Right forelimb (tissue), 1 donor: ENCODE measurements at places on chromosomes 2 and 18.

DNA sequence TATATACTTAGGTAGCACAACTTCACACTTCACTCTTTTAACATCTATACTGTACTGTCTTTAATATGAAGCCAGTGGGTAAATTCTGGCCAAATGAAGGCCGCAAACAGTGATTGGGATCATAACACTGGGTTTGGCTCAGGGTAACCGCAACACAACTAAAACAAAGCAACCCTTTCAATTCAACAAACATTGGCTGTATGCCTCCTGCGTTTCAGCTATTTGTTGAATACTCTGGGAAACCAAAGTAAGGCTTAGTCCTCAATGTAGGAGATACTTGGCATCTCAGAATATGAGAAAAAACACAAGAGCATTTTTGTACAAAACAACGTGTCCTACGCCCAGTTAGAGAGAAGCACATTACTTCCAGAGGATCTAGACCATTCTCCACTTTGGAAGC lies 693.3 kb upstream of the KLHL29 start:
- no peak for DNase-seq

GRCh38 chr2:121237336-121237979 lies 47.5 kb downstream of the TFCP2L1 start:
- no peak for DNase-seq

GRCh38 chr2:102473020-102473419 lies at the start of gene SLC9A4:
Gene SLC9A4 (plus strand): TSS chr2:102473226. CDS start chr2:102473760, 534 bp downstream.
- DNase-seq: no peak

DNA sequence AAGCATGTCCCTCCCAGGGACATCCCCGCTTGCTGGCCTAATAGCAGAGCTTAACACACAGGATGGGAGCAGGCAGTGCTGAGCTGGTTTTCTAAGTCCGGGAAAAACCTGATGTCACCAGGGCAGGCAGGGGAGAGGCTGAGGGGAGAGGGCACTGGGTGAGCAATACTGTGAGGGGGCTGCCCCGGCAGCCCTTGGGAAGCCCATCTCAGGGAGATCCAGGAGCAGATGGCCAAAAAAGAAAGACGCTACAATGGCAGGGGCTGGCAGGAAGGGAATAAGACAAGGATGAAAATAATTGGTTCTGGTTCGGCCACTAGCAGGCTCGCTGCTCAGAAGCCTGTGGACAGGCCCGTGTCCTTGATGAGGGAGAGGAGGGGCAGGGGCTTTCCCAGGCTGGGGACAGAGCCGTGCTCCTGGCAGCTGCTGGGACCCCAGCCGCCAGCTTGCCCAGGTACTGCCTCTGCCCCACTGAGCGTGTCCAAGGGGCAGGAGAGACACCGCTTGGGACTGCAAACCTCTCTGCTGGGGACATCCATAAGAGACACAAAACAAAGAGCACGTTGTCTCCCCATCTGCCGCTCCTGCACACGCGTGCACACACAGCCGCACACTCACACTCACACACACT lies 30.2 kb downstream of the SMAD7 start:
- peak; percentile 42 for DNase-seq

DNA sequence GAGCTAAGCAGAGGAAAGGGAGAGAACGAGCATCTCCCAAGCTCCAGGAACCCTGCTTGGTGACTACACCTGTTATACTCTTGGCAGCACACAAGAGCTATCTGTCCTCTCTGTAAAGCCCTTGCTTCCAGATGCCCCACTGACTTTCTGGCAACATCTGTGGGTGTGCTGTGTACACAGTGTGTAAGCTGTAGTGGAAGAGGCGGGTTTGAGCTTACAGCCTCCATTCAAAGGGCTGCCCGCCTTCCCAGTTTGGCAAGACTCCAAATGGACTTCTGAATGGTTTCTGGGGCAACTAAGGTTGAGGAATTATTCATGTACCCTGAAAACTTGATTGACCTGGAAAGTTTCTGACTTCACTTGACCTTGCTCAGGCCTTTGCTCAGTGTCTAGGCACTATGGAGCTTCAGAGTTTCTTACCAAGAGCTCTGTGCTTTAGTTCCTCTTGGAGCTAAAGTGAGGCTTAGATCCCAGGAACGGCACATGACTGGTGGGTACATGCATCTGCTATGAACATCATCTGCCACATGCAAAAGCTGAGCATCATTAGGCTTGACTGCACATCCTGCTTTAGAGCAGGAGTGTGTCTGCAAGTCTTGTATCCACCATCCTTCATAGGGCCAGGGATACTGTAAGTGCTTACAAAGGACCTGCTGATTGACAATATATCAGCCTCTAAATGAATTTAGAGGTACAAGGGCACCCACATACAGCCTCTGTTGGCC lies 290.9 kb upstream of the SIX2 start:
- no peak for DNase-seq

- DNase-seq: no peak
Observed at GRCh38 chr18:64803471-64803870, 654.6 kb upstream of the LINC00305 start.

- no peak for DNase-seq
Observed at GRCh38 chr2:174667250-174667860, 69.8 kb upstream of the WIPF1 start.

DNA sequence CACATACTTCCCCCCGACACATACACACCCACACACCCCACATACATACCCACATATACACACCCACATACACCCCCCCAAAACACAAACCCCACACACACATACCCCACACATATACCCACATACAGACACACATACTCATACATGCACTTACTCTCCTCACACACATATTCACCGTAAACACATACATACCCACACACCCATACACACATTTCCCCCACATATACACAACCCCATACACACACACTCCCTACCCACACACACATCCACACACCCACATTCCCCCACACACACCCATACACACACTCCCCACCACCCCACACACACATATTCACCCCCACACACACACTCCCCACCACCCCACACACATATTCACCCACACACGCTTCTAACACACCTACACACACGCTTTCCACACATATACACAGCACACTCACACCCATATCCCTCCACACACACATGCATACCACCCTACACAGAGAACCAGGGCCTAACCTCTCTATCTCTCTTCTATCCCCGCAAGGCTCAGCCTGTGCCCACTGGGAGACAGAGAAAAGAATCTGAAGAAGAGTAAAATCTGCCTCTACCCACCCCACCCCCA lies 182.4 kb upstream of the ETAA1 start:
- DNase-seq: no peak

DNA sequence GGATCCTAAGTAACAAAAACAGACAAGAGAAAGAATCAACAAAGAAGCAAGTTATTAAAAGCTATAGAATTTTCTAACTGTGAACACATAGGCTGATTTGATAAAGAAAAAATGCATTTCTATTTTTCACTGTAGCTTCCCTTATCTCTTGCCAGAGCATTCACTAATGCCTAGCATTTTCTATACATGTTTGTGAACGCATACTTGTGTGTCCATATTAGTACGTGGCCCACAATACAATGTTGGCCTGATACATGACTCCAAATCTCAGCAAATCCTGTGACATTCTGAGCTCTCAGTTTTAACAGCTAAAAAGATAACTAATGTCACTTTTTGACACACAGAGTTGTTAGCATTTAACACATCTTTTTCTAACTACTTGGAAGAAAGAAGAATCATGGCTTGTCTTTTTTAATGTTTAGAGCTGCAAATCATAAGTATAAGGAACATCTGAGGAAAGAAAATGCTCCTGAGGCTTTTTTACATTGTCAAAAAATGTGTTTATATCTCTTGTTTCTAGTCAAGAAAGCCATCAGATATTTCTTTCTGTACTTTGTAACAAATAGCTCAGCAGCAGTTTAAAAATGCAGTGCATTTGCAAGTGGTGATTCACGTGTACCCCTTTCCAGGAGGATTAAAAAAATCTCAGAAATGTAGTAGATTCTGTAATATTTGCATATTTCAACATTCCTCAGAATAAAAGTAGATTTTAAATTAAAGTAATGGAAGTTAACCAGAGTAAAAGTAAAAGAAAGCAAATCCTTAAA lies 1646.8 kb upstream of the TMEFF2 start:
- DNase-seq: no peak

DNA sequence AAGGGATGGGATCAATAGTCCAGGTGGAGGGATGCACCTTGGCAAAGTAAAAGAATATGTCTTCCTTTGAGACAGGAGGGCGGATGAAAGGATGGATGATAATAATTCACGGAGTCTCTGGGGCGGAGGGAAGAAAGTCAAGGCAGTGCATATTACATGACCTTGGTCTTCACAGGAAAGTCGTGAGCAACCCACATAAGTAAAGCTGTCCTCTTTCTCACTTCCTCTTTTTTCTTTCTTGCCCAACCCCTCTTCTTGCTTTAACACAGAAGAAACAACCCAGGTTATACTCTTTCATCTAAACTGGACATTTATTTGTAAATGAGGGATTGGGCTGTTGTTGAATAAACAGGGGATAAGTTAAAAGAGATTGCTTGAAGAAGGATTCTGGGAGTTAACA lies 168.7 kb upstream of the SKOR2 start:
- no peak for DNase-seq

DNA sequence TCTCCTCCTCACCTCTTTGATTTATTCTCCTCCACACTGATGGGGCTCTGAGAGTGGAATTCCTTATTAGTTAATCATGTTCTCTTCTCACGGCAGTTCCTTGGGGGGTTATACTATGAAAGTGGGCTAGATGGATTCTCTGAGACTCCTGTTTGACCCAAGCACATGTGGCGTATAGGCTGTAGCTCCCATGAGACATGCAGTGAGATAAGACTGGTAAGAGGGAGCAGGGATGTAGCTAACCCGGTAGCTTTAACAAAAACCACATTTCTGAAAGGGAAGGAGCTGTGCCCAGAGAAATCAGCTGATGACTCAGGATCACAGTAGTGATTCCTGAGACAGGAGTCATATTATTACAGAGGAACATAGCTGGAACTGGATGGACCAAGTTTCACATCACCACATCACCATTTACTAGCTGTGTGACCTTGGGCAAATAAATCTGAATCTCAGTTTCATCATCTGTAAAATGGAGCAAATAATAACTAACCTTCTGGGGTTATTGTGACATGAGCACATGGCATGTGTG lies 82.9 kb downstream of the CRIM1 start:
- DNase-seq: no peak

GRCh38 chr2:84026818-84027217 lies 432.3 kb downstream of the SUCLG1 start:
- DNase-seq: no peak

- no peak for DNase-seq
Observed at GRCh38 chr2:229176136-229176535, 95.0 kb downstream of the PID1 start.

DNA sequence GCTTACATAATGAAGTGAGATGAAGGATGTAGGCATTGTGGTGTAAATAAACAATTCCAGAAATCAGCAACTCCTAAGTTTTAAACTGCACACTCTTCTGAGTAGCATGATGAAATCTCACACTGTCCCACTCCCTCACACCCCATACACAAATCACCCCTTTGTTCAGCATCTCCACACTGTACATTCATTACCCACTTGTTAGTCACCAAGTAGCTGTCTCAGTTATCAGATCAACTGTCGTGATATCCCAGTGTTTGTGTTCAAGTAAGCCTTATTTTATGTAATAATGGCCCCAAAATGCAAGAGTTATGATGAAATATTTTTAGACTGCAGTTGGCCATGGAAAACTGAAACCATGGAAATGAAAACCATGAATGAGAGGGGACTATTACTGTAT lies 135.7 kb downstream of the GRB14 start:
- no peak for DNase-seq
